Aorta (tissue), 5 donors: ENCODE measurements at places on chromosomes 11 and 22. TPM values are rescaled to one million over a fixed set of nuclear protein-coding genes. Genes with fewer than 3 reads are reported as not detected.
A peak's percentile ranks its signal among the peaks of the same experiment; 100 is the strongest.

Gene RAD9A
- 25.1 TPM for total RNA-seq

Gene C11orf24
- total RNA-seq: 65.5 TPM

Gene SBF1
- 65.3 TPM for total RNA-seq

Gene MRGPRX3
- total RNA-seq: not detected

Gene ALDH3B2
- total RNA-seq: not detected

Gene NELL1
- total RNA-seq: not detected

DNA sequence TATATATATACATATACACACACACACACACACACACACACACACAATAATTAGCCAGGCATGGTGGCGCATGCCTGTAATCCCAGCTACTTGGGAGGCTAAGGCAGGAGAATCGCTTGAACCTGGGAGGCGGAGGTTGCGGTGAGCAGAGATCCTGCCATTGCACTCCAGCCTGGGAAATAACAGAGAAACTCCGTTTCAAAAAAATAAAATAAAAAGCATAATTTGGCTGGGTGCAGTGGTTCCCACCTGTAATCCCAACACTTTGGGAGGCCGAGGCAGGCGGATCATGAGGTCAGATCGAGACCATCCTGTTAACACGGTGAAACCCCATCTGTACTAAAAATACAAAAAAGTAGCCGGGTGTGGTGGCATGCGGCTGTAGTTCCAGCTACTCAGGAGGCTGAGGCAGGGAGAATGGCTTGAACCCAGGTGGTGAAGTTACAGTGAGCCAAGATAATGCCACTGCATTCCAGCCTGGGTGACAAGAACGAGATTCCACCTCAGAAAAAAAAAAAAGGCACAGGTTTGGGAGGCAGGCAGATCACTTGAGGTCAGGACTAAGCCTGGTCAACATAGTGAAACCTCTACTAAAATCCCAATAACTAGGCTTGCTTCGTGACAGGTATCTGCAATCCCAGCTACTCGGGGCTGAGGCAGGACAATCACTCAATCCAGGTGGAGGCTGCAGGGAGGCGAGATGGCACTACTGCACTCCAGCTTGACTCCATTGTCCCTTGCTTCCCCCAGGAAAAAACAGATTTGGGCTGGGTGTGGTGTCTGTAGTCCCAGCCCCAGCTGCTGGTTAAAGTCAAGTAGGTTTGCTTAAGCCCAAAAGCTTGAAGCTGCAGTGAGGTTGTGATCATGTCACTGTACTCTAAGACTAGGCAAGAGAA, 11.8 kb upstream of the WDR74 start:
- no peak for DNase-seq

DNA sequence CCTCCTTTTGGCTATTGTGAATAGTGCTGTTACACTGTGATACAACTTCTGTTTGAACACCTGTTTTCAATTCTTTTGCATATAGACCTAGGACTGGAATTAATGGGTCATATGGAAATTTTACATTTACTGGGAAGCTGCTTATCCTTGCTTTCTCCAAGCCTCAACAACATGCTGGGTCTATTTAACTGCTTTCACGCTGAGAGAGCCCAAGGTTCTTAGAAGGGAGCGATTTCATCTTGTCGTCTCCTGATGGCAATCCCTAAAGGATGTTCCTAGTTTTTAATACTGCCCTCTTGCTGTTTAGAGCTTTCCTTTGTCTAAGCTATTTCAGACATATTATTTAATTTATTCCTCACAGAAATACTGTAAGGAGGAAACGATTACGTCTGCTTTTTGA, 15.5 kb downstream of the IRAG1 start:
- no peak for DNase-seq

- no peak for DNase-seq
Observed at GRCh38 chr11:10503221-10503620, 37.8 kb downstream of the RNF141 start.

DNA sequence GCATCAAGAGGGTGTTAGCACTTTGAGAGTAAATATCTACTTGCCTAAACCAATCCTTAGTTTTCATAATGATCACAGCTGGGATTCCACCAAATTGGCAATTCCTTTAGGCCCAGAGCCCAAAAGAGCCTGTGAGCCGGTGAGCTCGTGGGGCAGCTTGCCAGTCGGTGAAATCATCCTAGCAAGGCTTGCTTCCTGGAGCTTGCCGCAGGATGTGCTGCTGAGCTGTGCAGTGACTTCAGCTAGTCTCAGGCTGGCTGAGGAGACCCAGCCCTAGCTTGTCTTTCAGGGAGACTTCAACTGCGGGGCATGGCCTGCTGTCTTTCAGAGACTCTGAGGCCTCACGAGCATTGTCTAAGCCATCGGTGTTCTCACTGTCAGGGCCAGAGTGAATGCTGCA, 73.6 kb upstream of the SUSD2 start:
- peak; percentile 95 for DNase-seq

DNA sequence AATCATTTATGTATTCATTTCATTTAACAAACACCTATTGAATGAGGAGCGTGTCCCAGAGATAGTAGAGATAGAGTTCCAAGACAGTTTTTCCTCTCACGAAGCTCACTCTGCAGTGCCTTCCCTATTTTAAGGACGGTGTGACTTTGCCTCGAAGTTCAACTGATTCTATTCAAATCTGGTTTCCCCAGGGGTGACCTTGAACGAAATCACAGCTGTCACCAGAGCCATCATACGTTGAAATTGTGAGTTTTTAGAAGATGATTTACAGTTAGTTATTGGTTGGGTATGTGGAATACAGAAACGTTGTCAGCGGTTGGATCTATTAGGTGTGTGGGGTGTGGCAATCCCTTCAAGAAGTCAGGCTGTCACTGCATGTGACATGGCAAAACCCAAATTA, 33.9 kb upstream of the SESN3 start:
- DNase-seq: no peak

GRCh38 chr11:124896071-124896750, 1.5 kb downstream of the ROBO4 start:
- no peak for DNase-seq

DNA sequence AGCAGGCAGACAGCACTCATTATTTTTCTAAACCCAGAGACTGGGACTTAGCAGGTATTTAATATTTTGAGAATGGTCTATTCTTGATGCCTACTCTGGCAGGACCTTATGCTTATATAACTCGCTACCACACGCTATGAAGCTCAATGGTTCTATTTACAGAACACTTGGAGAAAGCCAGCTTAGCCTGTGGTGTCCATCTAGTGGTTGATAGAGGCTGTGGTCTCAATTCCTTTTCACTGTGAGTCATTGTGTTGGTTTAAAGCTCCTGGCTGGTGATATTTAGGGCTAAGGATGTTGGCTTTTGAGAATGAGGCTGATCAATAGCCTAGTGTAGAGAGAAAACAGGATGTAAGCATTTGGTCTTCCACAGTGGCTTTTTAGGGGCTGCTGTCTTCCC, 206.4 kb downstream of the DBX1 start:
- DNase-seq: no peak

DNA sequence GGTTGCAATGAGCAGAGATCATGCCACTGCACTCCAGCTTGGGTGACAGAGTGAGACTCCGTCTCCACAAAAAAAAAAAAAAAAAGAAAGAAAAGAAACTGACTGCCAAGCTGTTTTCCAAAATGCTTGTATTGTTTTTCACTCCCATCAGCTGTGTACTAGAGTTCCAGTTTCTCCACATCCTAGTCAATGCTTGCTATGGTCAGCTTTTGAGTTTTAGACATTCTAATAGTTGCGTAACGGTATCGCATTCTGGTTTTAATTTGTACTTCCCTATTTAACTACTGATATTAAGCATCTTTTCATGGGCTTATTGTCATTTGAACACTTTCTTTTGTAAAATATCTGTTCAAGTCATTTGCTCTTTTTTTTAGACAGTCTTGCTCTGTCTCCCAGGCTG, 55.7 kb downstream of the TSPAN18 start:
- no peak for DNase-seq

- no peak for DNase-seq
Observed at GRCh38 chr11:33892906-33893594, 1.2 kb upstream of the LMO2 start.

DNA sequence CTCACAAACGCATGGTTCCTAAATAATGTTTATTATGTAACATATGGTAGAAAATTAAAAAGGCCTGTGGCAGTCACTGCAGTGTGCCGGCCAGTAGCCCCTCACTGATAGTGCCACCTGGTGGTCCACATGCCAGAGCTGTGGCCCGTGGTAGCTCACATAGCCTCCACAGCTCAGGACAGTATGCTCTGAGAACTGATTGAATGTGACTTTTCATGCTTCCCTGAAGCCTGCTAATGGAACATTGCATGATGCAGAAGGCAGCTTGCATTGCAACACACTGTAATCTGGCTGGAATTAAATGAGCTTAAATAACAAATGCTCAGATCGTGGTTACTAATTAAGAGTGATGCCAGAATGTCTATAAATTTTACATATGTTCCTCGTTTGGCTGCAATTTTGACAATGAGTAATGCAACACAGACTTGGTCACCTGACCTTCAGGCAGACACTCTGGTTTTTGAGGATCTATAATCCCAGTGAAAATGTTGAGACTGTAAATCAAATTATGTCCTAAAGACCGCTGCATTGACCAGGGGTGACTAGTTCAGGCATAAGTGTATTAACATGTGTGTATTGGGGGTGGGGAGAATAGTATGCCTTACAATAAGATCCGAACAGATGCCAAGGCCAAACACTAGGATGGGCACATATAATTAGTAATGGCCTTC, 566.4 kb downstream of the METTL15 start:
- no peak for DNase-seq
